ENCODE measurements at places on chromosomes 1 and 21. TPM values are rescaled to one million over a fixed set of nuclear protein-coding genes. Genes with fewer than 3 reads are reported as not detected.

GRCh38 chr21:34061983-34062382 lies 11.4 kb upstream of the MRPS6 start:
- peak; percentile 32 for DNase-seq

- no peak for DNase-seq
Measured at GRCh38 chr1:110648417-110648816, 26.3 kb downstream of the KCNA3 start.

GRCh38 chr1:25744636-25745425 lies 55.2 kb upstream of the SELENON start:
- no peak for DNase-seq

- no peak for DNase-seq
Measured at GRCh38 chr1:100394285-100394684, 42.0 kb downstream of the CDC14A start.

Gene SELL
- 7.3 TPM for total RNA-seq
